ENCODE measurements at places on chromosomes 16 and 17.

DNA sequence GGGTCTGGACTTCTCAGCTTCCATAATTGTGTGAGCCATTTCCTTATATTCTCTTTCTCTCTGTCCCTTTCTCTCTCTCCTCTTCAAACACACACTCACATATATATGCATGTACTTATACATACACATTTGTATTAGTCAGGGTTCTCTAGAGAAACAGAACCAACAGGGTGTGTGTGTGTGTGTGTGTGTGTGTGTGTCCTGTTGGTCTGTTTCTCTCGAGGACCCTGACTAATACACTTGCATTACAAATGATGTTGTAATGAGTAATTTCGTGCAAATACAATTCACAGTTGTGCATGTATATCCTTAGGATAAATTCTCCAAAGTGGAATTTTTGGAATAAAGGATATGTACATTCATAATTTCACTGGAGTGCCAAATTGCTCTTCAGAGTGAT, 115.3 kb downstream of the NPIPB5 start:
- peak; percentile 72 for DNase-seq

DNA sequence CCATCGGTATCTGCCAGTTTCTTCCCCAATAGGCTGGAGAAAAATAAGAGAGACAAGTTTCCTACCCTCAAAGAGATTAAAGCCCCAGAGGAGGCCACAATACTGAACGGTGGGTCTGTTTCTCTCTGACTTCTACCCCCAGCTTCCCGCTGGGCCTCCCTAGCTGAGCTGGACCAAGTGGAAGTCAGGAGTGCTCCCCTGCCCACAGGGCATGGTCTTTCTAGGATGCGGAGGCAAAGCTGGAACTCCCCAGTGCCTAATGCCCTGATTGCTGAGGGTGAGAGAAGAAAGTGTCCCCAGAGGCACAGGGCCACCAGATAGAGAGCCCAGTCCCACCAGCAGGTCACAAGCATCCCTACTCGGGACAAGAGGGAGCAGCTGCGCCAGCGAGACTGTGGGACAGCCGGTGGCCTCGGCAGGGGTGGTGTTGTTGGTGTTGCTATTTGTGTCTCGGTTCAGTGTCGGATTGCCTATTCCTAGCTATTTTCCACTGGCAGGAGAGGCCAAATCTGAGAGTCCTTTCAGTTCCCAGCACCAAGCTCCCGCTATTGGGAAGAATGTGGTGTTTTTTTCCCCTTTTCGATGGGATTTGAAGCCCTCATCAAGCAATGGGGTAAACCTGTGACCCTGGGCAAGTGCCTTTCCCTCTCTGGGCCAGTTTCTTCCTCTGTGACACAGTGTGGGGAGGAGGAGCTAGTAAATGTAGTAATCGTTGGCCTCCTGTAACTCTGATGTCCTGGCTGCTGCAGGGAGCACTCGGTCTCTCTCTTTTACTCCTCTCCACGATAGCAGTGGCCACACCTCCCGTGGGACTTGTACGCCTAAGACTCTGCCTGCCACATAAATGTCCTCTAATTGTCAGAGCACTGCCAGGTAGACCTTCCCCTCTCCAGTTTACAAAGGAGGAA, 22.5 kb upstream of the TBX2 start:
- no peak for DNase-seq

GRCh38 chr16:86946396-86946795, 368.0 kb downstream of the FOXL1 start:
- DNase-seq: peak; percentile 30

- no peak for DNase-seq
Measured at GRCh38 chr16:65666132-65666941, 544.5 kb upstream of the CDH11 start.

DNA sequence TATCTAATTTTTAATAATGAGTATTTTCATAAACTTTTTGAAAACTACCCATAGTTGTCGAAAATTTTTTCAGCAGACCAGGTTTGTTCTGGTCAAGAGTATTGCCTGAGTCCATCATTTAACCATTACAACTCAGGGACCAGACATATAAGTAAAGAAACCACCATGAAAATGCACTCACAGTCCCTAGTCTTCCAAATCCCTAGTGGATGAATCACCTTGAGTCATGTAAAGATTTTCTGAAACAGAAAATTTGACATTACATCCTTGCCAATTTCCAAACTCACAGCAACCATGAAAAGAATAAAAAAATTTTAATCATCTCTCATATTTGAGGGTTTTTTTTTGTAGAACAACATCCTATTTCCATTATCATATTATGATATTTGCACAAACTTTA, 1337.5 kb upstream of the CDH8 start:
- DNase-seq: no peak

- peak; percentile 88 for DNase-seq
Measured at GRCh38 chr16:1997494-1998359, 8.0 kb downstream of the SYNGR3 start.

- DNase-seq: no peak
Measured at GRCh38 chr16:2211923-2212347, 1.3 kb upstream of the BRICD5 start.

- no peak for DNase-seq
Measured at GRCh38 chr17:43655693-43656255, 5.9 kb downstream of the MEOX1 start.

DNA sequence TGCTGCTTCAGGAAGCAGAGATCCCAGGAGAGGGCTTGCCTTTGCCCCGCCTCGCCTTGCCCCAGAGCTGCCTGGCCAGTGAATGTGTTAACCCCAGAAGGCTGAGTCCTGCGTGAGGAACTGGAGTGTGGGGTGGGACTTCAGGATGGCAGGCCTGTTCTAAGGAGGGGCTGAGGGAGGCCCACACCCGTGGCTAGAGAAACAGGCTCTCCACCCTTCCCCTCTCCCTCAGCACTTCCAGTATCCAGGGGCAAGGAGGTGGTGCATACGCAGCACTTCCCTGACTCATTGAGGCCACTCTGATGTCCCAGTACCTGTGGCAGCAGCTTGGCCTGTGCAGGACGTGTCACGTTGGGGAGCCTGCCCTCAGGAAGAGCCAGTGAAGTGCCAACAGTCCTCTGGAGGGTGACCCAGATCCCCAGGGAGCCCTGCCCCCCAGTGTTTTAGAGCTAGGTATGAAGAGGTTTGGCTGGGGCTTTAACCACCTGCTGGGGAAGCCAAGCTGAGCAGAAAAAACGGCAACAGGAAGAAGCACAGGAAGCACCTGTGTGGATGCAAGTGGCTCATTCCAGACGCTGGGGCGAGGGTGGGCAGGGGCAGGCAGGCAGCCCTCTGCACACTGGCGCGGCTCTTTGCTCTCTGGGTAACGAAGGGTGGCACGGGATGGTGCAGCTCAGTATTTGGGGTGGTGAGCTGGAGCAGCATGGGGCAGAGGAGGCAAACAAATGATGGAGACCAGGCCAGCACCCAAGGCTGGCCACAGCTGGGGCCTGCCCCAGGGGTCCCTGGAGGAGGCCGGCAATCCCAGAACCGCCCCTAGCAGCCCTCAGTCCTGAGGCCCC, 14.7 kb upstream of the CTCF start:
- no peak for DNase-seq

GRCh38 chr17:16442594-16443510, 27.5 kb downstream of the TRPV2 start:
- DNase-seq: no peak

- no peak for DNase-seq
Measured at GRCh38 chr16:49575346-49576172, 202.0 kb downstream of the C16orf78 start.

- no peak for DNase-seq
Measured at GRCh38 chr17:21072745-21073197, 30.0 kb upstream of the USP22 start.

GRCh38 chr16:48538746-48539484, 71.1 kb downstream of the N4BP1 start:
- peak; percentile 31 for DNase-seq

GRCh38 chr16:2498531-2499253, 15.1 kb upstream of the ATP6V0C start:
- no peak for DNase-seq

GRCh38 chr16:77822661-77823060, 34.3 kb downstream of the VAT1L start:
- DNase-seq: no peak

GRCh38 chr16:56787167-56787566, 57.2 kb downstream of the NUP93 start:
- DNase-seq: no peak

DNA sequence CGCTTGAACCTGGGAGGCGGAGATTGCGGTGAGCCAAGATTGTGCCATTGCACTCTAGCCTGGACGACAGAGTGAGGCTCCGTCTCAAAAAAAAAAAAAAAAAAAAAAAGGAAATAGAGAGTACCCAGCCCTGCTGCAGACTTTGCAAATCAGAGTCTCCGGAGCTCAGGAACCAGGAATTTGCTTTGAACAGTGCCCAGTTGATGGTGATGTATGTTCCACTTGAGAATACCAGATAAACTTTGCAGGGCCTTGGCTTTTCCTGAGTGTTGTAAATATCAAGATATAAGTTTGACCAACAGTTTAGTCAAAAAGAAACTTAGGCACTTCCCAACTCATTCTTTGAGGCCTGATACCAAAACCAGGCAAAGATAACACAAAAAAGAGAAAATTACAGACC, 30.6 kb upstream of the MAP3K14 start:
- DNase-seq: no peak

DNA sequence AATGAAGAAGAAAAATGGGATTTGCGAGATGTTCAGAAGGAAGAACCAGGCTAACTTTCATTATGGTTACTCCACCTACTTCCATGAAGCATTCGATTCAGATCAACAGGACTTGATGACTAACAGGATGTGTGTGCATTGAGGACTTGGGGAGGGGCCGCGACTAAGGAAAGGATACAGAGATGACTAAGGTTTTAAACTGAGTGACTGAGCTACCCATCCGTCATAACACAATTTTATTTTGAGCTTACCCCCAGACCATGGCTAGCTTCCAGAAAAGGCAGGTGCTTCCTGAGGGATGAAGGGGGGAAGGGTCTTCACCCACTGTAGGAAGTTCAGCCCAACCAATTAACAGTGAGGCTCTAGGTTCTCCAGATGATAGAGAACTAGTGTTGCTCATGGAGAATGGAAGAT, 2.5 kb upstream of the CDYL2 start:
- peak; percentile 81 for DNase-seq

- peak; percentile 87 for DNase-seq
Measured at GRCh38 chr17:81566461-81567126, 14.4 kb upstream of the FAAP100 start.

GRCh38 chr16:25679511-25679910, 12.2 kb upstream of the HS3ST4 start:
- no peak for DNase-seq

- DNase-seq: no peak
Measured at GRCh38 chr17:75394332-75394918, 11.1 kb downstream of the GRB2 start.

DNA sequence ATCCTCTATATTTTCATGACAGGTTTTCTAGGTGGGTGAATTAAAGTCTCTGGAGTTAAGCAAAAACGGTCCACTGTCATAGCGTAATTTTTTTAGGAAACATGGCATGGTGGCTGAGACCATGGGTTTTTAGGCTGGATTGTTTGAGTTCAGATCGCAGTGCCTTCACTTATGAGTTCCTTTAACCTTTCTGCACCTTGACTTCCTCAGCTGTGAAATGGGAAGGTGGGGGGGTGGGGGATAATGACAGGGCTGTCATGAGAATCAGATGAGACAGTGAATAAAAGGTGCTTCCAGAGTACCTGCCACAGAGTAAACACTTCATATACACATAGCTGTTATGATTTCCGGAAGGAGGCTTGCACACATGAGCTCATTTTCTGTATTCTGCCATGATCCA, 11.8 kb downstream of the PRCD start:
- DNase-seq: no peak

- no peak for DNase-seq
Measured at GRCh38 chr16:57475711-57476339, 10.5 kb downstream of the DOK4 start.

DNA sequence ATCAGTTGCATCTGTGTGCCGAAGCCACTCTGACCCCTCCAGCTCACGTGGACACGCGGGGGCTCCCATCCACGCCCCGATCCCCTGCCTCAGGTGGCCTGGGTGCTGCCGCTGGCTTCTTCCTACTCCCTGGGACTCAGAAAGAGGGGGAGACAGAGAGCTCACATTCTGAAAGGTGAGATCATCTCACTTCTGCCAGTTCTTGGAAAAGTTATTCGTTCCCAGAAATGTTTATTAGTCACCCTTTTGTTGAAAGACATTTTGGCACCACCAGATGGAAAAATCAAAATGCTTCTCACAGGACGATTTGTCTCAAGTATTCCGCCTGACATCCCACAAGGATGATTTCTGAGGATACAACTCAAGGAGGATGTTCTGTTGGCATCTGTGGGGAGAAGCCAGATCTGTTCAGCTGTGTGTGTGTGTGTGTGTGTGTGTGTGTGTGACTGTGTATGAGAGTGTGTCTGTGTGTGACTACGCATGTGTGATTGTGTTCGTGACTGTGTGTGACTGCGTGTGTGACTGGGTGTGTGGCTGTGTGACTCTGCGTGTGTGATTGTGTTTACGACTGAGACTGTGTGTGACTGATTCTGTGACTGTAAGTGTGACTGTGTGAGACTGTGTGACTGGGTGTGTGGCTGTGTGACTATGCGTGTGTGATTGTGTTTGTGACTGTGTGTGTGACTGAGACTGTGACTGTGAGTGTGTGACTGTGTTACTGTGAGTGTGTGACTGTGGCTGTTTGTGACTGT, 207.3 kb downstream of the NTN1 start:
- peak; percentile 71 for DNase-seq

DNA sequence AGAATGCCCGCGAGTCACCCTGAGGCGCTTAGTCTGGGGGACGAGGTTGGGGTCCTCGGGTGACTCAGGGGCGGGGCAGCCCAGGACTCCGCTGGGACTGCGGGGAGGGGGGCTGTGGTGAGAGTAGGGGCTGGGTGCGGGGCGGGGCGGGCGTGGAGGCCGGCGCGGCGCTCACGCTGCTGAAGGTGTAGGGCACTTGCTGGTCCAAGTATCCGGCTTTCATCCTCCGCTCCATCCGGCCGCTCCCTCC, 832 bp downstream of the ETV4 start:
- DNase-seq: peak; percentile 24

DNA sequence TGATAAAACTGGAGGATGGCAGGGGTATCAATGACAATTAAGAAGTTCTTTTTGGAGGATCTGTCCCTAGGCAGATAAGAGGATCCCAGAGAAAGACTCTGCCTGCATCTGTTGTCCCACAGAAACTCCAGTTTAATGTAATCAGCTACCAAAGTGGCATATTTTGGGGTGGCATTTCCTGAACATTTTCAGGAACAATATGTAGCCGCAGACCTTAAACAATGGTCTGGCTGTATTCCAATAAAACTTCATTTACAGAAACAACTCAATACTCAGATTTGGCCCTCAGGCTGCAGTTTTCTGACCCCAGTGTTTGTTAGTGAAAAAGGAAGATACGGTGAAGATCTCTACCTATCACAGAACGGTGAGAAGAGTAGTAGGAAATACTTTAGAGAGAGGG, 46.1 kb downstream of the KCNJ16 start:
- DNase-seq: no peak

DNA sequence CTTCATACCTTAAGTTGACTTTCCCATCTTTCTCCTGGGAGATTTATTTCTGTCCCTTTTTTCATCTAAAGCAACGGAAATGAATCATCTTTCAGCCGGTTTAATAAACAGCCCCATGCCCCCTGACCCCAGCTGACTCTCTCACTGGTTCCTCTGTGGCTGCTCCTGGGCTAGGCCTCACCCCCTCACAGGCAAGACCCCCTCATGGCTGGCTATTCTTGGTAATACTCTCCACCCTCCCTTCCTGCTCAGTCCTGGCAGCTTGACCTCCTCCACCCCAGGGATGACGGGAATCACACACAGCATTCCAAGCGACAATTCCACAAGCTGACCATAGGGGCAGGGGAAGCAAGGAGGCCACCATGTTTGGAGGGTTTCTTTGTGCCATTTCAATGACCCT, 1.5 kb upstream of the ADAP2 start:
- no peak for DNase-seq

- DNase-seq: no peak
Measured at GRCh38 chr17:61284746-61285145, 114.9 kb upstream of the TBX2 start.
